ENCODE measurements at places on chromosomes 5 and 9.

GRCh38 chr5:113083481-113083880 lies 106.9 kb downstream of the DCP2 start:
- DNase-seq, result no peak

GRCh38 chr5:73975845-73976244 lies 349.8 kb downstream of the ARHGEF28 start:
- DNase-seq, result no peak

- DNase-seq, result no peak
Observed at GRCh38 chr5:54230936-54231685, 79.3 kb downstream of the ARL15 start.

GRCh38 chr5:167814828-167815227 lies 476.6 kb upstream of the WWC1 start:
- DNase-seq, result no peak

Data from omental fat pad (tissue), 4 donors.